Left colon (tissue), 2 donors: ENCODE measurements at places on chromosomes 13 and 19.

- no peak for DNase-seq
Measured at GRCh38 chr19:56710437-56710836, 38.9 kb upstream of the ZNF835 start.

DNA sequence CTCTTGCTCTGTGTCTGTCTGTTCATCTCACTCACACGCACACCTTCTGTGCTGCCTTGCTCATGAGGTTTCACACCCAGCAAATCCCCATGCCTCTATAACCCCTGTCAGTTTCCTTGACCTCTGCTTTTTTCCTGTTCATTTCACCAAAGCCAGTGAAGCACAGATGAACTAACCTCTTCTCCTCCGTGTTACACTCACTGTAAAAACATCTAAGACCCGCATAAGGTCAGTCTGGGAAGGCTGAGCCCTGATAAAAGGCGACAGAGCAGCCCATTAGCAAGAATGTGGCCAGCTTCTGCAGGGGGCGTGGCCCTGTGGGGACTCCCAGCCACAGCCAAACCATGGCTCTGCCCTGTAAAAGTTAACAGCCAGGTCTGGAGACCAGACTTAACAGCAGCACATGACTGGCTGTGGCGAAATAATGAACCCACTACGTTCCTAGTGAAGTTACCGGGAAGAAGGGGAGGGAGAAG, 42.8 kb upstream of the NPAS1 start:
- no peak for DNase-seq

GRCh38 chr13:44679597-44679996, 103.5 kb upstream of the TSC22D1 start:
- DNase-seq = no peak

DNA sequence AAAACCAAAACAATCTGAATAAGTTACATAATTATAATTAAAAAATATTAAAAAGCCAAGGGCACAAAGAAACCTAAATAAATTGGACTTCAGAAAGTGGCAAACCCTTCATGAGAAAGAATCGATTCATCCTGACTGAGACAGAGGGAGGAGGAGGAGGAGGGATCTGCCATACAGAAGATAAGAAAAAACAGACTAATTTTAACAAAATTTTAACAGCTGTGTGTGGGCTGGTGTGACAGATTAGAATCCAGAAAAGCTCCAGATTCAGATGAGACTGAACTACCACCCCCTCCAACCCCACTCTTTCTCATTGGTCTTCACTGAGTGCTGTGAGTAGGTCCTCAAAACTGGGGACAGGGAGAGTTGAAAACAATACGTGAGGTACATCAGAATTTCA, 111.5 kb upstream of the HTR2A start:
- DNase-seq = no peak

GRCh38 chr13:93957371-93957770, 522.1 kb downstream of the DCT start:
- DNase-seq = no peak

DNA sequence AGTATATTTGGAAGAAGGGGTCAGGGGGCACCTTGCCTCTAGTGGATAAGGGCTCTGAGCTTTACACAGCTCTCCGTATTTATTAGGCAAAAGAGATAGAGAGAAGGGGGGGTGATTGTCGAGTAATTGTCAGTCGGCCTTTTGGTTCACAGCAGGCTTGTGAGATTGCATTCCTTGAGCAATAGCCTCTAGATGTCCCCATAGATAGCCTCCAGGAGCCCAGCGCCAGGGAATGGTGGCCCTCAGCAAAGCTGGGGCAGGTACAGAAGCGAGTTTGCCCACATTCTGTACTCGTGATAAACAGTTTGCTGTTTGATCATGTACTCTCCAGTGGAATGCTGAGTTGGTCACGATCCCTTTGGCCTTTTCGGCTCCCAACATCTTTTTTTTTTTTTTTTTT, 4.6 kb downstream of the ZNF613 start:
- no peak for DNase-seq

- no peak for DNase-seq
Measured at GRCh38 chr13:81927347-81927746, 1586.4 kb upstream of the SPRY2 start.

- peak; percentile 53 for DNase-seq
Measured at GRCh38 chr19:4007836-4008539, 452 bp downstream of the PIAS4 start.

DNA sequence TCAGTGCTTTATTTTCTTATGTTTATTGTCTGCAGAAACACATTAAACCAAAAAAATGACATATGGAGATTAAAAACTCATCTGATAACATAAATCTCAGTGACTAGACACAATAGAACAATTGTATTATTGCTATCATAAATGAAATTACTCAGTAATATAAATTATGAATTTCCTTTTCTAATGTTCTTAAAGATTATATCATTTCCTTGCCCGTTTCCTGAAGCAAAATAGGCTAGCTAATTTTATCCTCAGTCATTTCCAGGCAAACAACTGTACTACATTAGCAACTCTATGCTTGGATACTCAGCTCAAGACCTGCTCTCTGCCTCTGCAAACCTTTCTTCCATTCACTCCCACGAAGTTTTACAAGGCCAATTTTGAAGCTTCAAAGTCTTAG, 61.2 kb downstream of the RFC3 start:
- no peak for DNase-seq
